ENCODE measurements at places on chromosomes 12 and 14. TPM values are rescaled to one million over a fixed set of nuclear protein-coding genes. Genes with fewer than 3 reads are reported as not detected.

The AMDHD1 gene
- total RNA-seq: not detected

The IAPP gene
- total RNA-seq: not detected

The NAA30 gene
- 23.9 TPM for total RNA-seq

- no peak for DNase-seq
Observed at GRCh38 chr12:109677279-109677691, 36.3 kb upstream of the FAM222A start.

- DNase-seq: no peak
Observed at GRCh38 chr12:106907411-106907810, 48.3 kb upstream of the TMEM263 start.

- no peak for DNase-seq
Observed at GRCh38 chr12:63313139-63313538, 162.1 kb upstream of the AVPR1A start.

GRCh38 chr12:96578526-96579125 lies 89.2 kb downstream of the CFAP54 start:
- DNase-seq: no peak

DNA sequence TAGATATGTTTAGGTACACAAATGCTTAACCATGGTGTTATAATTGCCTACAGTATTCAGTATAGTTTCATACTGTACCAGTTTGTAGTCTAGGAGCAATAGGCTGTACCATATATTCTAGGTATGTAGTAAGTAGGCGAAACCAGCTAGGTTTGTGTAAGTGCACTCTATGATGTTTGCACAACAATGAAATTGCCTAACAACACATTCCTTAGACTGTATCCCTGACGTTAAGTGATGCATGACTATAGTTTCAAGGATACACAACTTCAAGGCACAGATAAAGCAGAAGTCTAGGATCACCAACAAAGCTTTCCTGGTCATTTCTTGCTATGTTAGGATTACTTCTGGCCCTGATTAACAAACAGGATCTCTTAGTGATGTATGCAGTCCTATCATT lies 135.1 kb downstream of the SLC38A1 start:
- no peak for DNase-seq

GRCh38 chr14:23171222-23171975 lies 12.1 kb downstream of the SLC7A8 start:
- no peak for DNase-seq

GRCh38 chr12:82383930-82384552 lies 25.7 kb downstream of the METTL25 start:
- DNase-seq: peak; percentile 39

DNA sequence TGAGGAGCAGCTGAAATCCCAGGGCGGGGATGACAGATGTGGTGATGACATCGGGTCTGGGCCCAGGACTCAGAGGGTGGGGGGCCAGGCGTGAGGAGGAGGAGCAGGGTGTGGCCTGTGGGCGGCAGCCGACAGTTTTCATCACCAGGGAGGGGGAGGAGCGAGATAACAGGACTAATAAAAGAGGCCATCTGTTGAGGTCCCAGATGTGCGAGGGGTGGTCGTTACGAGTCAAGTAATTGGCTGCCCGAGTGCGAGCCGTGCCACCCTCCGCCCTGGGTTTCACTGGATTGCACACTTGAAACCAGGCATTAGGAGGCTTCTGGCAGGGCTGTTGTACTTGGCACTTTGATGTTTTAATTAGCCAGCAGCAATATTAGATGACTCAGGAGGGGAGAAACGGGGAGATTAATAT lies 67.2 kb downstream of the NOS1 start:
- DNase-seq: no peak

All from SJCRH30 (cell line).